ENCODE measurements at places on chromosomes 11 and 22.

- no peak for DNase-seq
Measured at GRCh38 chr11:120513436-120514315, 2.1 kb downstream of the GRIK4 start.

DNA sequence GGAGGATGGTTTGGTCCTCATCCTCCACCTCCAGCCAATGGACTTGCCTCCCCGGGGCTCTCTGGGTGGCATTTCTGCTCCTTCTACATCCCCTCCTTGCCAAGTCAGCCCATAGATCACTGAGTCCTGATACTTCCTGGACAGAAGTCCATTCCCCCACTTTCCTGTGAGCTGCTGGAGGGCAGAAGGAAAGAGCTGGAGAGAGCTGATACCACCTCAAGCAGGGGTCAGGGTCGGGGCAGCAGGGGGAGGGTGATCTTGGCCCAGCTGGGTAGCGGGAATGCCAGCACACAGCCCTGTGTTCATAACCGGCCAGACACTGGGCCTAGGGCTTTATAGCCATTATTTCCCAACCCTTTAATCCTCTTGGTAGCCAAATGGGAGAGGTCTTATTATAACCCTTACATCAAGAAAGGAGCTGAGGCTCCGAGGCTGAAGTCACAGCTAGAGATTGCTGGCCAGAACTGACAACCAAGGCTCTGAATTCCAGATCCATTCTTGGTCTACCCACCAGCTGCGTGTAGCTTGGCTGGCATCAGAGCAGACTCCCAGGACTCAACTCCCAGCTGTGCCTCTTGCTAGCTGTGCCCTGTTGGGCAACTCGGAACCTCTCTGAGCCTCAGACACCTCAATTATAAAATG lies 39.9 kb downstream of the CD6 start:
- no peak for DNase-seq

- DNase-seq = no peak
Measured at GRCh38 chr22:43237280-43237679, 50.3 kb upstream of the TTLL12 start.

DNA sequence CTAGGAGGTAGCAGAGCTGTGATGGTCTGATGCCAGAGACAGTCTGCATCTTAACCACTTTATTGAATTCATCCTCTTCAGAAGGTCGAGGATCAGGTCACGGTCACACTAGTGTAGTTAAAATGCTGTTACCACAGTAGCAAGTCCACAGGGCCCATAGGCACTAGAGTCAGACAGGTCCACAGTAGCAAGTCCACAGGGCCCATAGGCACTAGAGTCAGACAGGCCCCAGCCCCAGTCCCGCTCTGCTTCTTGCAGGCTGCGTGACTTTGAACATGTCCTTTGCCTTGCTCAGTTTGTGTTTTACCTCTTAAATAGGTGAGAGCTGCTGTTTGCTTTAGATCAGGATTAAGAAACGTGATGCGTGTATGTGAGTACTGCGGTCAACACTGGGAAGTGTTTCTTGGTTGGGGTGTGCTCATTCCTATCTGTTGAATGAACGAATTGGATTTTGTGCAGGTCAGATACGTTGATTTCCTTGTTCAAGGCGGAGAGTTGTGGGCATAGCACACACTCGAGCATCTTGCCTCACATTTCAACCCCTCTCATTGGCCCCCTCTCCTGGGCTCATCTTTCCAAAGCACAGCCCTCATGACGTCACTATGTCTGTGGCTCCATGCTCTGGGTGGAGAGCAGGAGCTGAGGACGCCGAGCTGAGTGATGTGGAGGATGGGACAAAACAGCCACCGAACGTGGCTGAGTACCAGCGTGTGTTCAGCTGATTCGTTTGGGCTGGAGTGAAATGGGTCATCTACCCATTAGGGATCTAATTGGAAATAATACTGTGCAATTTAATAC lies 191.7 kb downstream of the TBC1D22A start:
- DNase-seq = no peak

GRCh38 chr11:44971185-44971584 lies 20.5 kb upstream of the TP53I11 start:
- no peak for DNase-seq

GRCh38 chr11:75652936-75653335 lies 15.9 kb downstream of the MAP6 start:
- DNase-seq = no peak

DNA sequence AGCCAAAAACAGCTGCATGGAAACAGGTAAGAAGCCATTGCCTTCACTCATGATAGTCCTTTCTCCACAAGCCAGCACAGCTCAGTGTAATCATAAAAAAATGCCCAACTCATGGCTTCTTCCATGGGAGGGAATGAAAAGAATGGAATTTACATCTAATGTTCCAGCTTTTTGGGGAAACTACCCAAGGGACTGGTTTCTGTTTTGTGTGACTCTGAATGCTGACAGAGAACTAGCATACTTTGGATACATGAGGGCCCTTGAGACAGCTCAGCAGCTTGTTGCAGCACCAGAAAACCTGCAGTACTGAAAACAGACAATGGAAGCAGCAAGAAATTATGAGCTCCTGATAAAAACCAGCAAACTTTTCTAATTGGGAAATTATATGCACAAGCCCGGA lies 24.2 kb upstream of the HORMAD2 start:
- no peak for DNase-seq
